DMS 273 treated with DMSO at 0.1 percent for 48 hours (cell line): ENCODE measurements at places on chromosomes 13 and 19.

- peak; percentile 39 for DNase-seq
Observed at GRCh38 chr13:109331898-109332297, 454.5 kb downstream of the IRS2 start.

GRCh38 chr13:98094678-98095266, 48.1 kb upstream of the FARP1 start:
- no peak for DNase-seq

DNA sequence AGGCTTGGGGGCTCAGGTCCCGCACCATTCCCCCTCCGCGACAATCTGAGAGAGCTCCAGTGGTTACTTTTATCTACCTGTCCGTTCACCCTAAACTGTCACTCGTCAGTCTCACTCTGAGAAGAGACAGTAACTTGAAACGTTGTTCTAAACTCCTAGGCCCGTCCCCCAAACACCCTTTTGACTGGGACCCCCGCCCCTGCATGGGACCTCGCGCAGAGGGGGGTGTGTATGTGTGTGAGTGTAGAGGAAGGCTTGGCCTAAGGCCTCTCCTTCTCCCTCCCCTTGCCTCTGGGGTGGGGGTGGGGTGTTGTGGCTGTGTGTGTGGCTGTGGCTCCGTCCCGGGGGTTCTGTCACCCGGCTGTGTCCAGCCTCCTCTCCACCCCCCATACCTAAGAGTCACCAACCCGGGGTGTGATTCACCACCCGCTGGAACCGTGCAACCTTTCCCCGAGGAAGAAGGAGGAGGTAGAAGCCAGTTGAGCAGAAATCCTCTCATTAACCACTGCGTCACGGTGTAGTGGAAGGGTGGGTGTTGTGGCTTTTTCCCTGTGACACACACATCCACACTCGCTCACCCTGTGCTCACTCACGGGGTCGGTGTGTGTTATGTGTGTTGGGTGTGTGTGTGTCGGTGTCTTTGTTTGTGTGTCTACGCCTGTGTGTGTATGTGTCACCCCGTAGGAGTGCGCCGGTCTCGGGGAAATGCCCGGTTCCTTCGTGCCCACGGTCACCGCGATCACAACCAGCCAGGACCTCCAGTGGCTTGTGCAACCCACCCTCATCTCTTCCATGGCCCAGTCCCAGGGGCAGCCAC, 2.4 kb downstream of the FOSB start:
- DNase-seq: no peak

DNA sequence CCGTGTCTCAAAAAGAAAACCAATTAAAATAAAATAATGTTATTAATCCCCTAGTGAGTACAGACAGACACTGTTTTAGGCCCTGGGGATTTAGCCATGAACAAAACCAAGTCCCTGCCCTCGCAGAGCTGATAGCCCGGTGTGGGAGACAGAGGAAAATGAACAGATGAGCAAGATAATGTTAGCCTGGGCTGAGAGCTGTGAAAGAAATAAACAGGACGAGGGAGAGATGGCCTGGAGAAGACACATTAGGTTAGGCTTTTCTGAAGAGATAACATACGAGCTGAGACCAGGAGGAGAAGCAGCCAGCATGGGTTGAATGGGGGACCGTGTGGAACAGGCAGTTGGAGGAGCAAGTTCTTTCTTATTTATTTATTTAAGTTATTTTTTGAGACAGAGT, 9.0 kb downstream of the RELB start:
- no peak for DNase-seq

- DNase-seq: no peak
Observed at GRCh38 chr13:104098421-104098820, 1032.2 kb upstream of the SLC10A2 start.

- no peak for DNase-seq
Observed at GRCh38 chr19:5406816-5407215, 48.4 kb upstream of the ZNRF4 start.

- DNase-seq: no peak
Observed at GRCh38 chr19:12199757-12200419, 37.0 kb downstream of the ZNF136 start.

- DNase-seq: no peak
Observed at GRCh38 chr19:3760871-3761361, 576 bp downstream of the APBA3 start.

DNA sequence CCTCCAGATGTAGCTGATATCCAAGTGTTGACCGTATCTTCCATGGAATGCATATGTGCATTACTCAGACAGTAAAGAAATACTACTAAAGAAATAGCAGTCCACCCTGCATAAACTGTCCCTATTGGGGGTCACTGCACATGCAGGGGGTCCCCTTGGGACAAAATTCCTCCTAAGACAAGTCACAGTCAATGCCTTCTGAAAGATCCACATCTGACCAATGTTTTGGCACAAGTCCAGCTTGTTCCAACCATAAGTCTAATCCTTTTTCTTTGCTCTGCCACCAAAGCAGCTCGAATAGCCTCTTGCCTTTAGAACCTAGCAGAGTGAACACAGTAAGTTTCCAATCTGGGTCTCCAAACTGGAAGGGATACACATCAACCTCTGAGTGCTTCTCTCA, 87.9 kb downstream of the DIAPH3 start:
- DNase-seq: no peak

- no peak for DNase-seq
Observed at GRCh38 chr13:42055500-42056085, 7.1 kb downstream of the DGKH start.

GRCh38 chr13:62320129-62321108, 904.8 kb upstream of the PCDH20 start:
- no peak for DNase-seq

GRCh38 chr19:47102346-47103060, 11.1 kb downstream of the ZC3H4 start:
- DNase-seq: no peak

- no peak for DNase-seq
Observed at GRCh38 chr19:49861107-49861506, 6.3 kb downstream of the PNKP start.

- no peak for DNase-seq
Observed at GRCh38 chr19:8466018-8466417, 21.2 kb downstream of the HNRNPM start.

DNA sequence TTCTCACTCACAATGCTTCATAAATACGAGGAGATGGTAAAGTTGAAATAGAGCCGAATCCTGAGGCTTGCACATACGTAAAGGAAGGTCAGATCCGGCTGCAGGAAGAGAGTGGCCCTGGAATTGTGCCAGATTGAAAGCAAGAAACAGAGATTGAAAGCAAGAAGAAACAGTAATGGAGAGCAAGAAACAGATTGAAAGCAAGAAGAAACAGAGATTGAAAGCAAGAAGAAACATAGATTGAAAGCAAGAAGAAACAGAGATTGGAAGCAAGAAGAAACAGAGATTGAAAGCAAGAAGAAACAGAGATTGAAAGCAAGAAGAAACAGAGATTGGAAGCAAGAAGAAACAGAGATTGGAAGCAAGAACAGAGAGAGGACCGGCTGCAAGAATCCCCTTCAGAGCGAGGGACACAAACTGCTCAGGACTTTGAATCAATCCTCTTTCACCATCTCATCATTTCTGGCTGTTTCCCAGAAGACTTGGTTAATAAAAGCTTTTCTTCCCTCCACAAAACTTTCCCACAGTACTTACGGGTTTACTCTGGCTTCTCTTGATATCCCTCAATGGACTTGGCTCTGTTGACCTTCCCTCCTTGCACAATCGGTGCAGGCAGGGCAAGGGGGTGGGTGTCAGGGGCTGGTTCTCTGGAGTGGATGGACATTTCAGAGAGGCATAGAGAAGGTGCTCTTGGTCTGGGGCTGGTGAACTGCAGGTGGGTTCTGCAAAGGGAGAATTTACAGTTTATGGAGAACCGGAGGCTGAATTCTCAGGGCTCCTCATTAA, 25.5 kb downstream of the OR7A5 start:
- DNase-seq: no peak

- no peak for DNase-seq
Observed at GRCh38 chr19:47778954-47779351, 450 bp downstream of the SELENOW start.

GRCh38 chr13:30140973-30141372, 166.4 kb downstream of the KATNAL1 start:
- DNase-seq: no peak

GRCh38 chr19:843836-844545, 3.2 kb downstream of the PRTN3 start:
- DNase-seq: no peak

DNA sequence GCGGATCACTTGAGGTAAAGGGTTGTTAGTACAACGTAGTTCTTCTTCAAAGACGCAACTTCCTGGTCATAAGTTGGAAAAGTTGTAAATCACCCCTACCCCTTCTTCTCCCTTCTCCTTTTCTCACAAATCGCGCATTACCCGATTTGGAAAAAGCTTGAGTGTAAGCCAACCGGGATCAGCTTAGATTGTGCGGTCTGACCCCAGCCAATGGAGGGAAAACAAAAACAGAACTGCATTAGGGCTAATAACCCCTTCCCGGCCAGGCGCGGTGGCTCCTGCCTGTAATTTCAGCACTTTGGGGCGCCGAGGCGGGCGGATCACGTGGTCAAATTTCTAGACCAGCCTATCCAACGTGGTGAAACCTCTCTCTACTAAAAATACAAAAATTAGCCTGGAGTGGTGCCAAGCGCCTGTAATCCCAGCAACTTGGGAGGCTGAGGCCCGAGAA, 806 bp downstream of the ZNF90 start:
- no peak for DNase-seq

- no peak for DNase-seq
Observed at GRCh38 chr13:89751432-89751930, 1596.0 kb upstream of the MIR17HG start.

DNA sequence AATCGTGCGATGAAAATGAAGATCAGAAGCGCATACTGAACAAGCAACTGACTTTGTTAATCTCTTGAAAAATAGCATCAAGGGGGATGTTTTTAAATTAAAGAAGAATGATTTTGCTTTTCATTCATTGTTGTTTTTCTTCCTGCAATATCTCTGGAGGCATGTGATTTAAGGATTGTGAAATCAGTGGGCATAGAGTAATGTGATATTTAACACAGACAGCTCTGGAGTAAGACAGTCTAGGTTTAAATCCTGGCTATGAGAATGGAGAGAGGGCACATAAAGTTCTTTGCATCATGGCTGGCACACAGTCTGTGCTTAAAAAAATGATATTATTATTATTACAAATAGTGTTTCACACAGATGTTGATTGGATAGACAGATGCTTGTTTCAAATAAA, 243.1 kb upstream of the NBEA start:
- no peak for DNase-seq

DNA sequence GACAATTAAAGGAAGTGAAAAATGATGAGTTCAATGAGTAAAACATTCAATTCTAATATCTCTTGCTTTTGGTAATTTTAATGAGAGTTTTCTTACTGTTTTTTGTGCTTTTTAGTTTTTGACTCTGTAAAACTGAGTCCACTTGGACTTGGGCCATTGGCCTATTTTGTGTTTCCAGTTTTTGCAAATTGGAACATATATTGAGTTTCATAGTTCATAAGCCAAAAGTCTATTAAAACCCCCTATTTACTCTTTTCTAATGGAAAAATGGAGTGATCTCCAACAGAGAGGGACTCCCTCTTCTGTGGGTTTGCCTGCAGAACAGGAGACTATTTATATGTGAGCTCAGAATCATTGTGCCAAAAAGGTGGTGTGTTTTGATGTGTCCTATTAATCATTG, 219.7 kb upstream of the SPRY2 start:
- DNase-seq: no peak

- no peak for DNase-seq
Observed at GRCh38 chr13:97004096-97004876, 10.0 kb upstream of the OXGR1 start.

DNA sequence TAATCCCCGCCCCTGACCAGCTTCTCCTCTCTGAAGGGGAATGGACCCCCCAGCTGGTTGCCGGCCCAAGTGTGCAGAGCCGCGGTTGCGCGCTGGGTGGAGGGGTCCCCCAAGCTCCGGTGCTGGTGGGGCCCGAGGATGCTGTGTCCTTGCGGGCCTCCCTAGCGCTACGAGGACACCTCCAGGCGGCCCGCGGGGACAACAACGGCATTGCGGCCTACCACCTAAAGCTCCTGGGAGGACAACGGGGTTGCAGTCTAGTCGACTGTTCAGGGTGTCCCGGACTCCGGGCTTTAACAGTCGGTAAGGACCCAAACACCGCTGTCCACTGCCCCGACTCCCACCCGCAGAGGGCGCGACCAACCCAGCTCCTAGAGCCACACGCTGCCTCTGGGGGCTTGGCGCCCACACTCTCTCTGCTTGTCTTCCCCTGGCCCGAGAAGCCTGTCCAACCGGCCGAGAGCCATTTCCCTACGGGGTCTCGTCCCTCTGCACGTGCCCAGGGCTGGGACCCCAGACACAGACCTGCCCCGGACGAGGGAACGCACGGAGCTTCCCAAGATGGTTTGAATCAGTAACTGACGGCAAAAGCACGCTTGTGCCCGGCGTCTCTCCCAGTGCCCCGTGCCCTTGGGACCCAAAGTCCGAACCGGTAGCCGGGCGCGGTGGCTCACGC, 927 bp upstream of the SDHAF1 start:
- DNase-seq: no peak

DNA sequence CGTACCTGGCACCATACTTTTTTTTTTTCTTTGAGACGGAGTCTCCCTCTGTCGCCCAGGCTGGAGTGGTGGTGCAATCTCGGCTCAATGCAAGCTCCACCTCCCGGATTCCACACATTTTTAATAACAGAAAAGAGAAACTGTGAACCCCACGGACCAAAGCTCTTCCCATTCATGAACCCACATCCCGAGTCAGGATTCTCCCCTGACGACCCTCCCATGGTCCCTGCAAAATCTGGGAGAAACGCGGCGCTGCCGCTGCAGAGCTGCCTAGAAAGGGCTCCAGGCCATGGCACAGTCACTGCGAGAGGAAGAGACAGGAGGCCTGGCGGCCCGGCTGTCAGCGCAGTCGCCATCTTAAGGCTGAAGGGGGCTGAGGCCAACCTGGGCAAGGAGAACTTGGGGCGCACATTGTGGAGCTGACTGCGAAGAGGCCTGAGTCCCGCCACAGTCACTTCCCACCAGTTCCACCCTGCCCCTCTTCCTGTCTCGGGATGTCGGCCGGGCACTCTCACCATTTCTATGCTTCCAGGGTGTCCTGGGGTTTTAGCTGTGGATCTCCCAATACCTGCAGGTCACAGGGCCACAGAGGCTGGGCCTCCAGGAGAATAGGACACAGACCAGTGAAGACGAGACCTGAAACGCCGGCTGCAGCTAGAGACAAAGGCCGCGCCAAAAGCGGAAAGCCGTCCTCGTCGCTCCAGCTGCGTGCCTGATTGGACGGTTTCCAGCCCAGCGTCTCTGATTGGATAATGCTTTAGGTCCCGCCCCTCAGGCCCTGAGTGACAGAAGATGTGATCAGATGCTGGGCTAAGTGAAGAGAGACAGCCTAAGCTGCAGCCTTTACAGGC, 71.0 kb downstream of the ZNF486 start:
- DNase-seq: peak; percentile 80

GRCh38 chr13:84497613-84498012, 615.3 kb upstream of the SLITRK1 start:
- no peak for DNase-seq
